SK-N-SH (cell line): ENCODE measurements at places on chromosomes 12 and 14. TPM values are rescaled to one million over a fixed set of nuclear protein-coding genes. Genes with fewer than 3 reads are reported as not detected.

- no peaks in the 10 kb centered on the region for H3K27me3 ChIP-seq
- no peaks in the 10 kb centered on the region for H3K4me1 ChIP-seq
- H3K4me3 ChIP-seq, result no peak overlapping the region
- no peak for DNase-seq
These were observed 389.0 kb upstream of the RPL10L start for GRCh38 chr14:47040550-47040949.

- DNase-seq, result no peak
- H3K27me3 ChIP-seq, result no peaks in the 10 kb centered on the region
- no peak overlapping the region for H3K27ac ChIP-seq
- 0 out of 2 replicates have a peak overlapping the region, but pooled peaks have one; percentile 7 for H3K4me3 ChIP-seq
These were observed 209.4 kb upstream of the PLXNC1 start for GRCh38 chr12:93938931-93939330.

DNA sequence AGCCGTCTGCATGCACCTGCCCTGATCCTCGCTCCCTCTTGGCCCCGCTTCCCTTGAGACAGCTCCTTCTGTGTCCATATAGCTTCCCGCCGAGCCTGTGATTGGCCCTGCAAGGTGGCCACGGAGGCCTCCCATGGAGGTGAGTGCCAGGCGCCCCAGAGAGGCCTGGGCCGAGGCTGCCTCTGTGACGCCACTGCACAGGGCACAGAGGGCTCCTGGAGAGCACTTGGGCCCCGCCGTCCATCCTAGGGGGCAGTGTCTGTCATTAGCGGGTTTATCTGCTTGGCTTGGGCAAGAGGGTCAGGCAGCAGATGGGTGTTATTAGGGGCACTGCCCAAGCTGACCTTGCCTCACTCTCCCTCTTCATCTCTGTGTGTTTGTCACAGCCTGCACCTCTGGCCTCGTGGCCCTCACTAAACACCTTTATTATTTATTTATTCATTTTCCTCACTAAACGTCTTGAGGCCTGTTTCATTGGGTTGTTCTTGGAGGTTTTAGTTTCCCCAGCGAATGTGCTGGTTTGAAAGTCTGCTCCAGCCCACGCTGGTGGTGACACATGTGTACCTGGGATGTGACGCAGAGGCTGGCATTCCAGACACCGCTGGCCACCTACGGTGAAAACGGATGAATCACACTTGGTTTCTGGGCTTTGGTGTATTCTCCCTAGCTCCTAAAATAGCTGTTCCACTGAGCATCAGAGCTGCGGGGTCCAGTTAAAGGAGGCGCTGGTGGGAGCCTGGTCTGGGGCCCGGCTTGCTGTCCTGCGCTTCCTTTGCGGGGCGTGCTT lies 5.9 kb downstream of the ZFYVE21 start:
- DNase-seq, result no peak
- H3K4me3 ChIP-seq, result no peak overlapping the region
- no peaks in the 10 kb centered on the region for H3K27me3 ChIP-seq
- H3K27ac ChIP-seq, result no peak overlapping the region
- 0 out of 2 replicates have a peak, but pooled peaks cover 3% of the 10 kb centered on the region for H3K4me1 ChIP-seq
- no peaks in the 10 kb centered on the region; the same call in 1 of the 2 replicates for H3K36me3 ChIP-seq

PAX9 gene
- polyA plus RNA-seq, result not detected in 2 replicates

- H3K4me1 ChIP-seq, result no peaks in the 10 kb centered on the region
- no peaks in the 10 kb centered on the region for H3K27me3 ChIP-seq
- no peak overlapping the region for H3K27ac ChIP-seq
- no peak overlapping the region for H3K4me3 ChIP-seq
- no peaks in the 10 kb centered on the region for H3K36me3 ChIP-seq
These were observed 271.9 kb downstream of the SLC16A7 start for GRCh38 chr12:59867689-59868088.

ARHGDIB gene
- polyA plus RNA-seq, result 362 and 393 TPM in 2 replicates

WNT5B gene
- polyA plus RNA-seq, result 29.3 and 29.4 TPM in 2 replicates
